ENCODE measurements at places on chromosomes 3 and 15.

GRCh38 chr3:58287354-58287753 lies 18.7 kb upstream of the RPP14 start:
- no peak for DNase-seq

GRCh38 chr3:42805141-42805821 lies 991 bp upstream of the HIGD1A start:
- no peak for DNase-seq

- no peak for DNase-seq
Measured at GRCh38 chr15:73794443-73795133, 41.4 kb upstream of the INSYN1 start.

GRCh38 chr15:57183614-57184344 lies 192.5 kb upstream of the CGNL1 start:
- no peak for DNase-seq

DNA sequence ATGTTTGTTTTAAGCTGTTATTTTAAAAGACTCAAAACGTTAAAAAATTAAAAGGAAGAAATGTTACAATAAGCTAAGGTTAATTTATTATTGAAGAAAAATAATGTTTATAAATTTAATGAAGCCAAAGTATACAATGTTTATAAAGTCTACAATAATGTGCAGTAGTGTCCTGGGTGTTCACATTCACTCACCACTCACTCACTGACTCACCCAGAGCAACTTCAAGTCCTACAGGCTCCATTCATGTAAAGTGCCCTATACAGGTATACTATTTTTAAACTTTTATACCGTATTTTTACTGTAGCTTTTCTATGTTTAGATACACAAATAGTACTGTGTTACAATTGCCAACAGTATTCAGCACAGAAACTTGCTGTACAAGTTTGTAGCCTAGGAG lies 55.2 kb downstream of the COL8A1 start:
- DNase-seq, result no peak

DNA sequence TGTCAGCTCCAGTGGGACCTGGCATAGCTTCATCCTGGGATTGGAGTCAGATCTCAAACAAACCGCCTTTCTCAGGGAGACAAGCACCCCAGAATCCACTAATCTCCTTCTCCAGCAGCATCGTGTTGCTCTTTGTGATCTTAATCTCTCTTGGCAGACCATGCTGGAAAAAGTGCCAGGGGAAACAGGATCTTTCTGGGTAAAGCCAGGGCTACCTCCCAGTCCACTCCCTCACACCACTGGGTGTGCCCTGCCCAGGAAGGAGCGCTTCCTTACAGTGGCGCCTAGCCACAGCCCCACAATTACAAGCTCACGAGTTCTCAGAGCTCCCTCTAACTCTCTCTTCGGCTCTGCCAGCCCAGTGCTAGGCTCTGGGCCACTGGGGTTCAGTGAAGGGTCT lies 32.2 kb downstream of the RPLP1 start:
- DNase-seq, result no peak

- no peak for DNase-seq
Measured at GRCh38 chr3:129611812-129612533, 5.5 kb upstream of the PLXND1 start.

- no peak for DNase-seq
Measured at GRCh38 chr15:34203936-34204335, 6.0 kb downstream of the KATNBL1 start.

- no peak for DNase-seq
Measured at GRCh38 chr15:96267463-96267862, 63.0 kb upstream of the NR2F2 start.

- no peak for DNase-seq
Measured at GRCh38 chr3:160950954-160951353, 154.2 kb downstream of the B3GALNT1 start.

DNA sequence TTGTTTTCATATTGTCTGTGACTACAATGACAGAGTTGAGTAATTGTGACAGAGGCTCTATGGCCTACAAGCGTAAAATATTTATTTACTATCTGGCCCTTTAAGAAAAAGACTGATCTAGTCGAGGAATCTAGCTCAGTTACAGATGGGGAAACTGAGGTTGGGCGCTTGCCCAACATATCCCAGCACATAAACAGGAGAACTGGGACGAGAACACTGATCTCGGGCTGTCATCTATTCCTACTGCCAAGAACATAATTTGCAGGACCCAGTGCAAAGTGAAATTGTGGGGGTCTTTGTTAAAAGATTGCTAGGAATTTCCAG lies 1.9 kb downstream of the FES start:
- no peak for DNase-seq

DNA sequence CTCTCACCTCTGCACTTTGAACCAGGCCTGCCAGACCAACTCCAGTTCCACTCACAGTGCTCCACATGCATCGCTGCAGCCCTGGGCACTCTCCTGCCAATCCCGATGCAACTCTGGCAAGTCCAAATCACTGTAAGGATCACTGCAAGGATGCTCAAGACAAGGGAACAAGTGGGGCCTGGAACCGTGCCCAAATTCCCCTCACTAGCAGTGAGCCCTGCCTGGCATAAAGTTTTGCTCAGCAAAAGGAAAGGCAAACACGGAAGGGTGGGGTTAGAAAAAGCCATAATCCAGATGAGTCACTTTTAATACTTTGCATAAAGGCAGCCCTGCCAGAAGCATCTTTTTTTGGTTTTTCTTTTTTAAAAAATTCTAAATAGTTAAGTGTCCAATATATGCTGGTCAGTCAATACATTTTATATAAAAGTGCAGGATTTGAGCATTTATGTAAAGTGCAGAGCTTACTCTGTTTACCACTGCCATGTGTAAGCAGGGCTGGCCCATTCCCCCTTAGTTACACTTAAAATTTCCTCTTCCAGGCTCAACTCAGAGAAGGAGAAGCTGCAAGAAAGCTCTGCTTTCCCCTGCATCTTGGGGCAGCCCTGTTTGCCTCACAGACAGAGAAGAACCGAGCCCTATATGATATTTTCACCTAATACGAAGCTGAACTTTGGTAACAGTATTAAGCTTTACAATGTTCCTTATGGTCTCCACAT lies 102.2 kb downstream of the CD47 start:
- no peak for DNase-seq
